M059J (cell line): ENCODE measurements at places on chromosomes 2 and 18.
A peak's percentile ranks its signal among the peaks of the same experiment; 100 is the strongest.

GRCh38 chr2:47535996-47536395, 133.0 kb downstream of the MSH2 start:
- peak; percentile 39 for DNase-seq

DNA sequence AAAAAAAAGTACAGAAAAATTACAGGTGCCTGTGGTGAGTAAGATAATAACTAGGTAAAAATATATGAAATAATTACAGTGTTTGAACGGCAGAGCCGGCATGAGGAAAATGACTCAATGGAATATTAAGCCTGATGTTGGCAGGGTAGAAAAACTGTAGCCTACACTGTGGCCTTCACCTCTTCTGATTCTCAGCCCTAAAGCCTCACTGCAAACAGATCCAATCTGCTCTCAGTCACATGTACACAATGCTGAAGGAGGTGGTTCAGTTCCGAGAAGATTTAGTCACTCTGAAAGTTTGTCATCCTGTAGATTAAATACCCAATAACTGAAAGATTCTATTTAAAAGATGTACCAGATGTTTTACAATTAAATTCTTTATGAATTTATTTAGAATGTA, 66.9 kb upstream of the MAP3K20 start:
- no peak for DNase-seq

GRCh38 chr2:108917526-108917925, 71.5 kb downstream of the EDAR start:
- DNase-seq: no peak

GRCh38 chr2:169237286-169237685, 125.0 kb downstream of the LRP2 start:
- DNase-seq: no peak

GRCh38 chr2:170468557-170468956, 246.6 kb upstream of the SP5 start:
- DNase-seq: no peak

GRCh38 chr18:38491195-38491594, 925.6 kb upstream of the CELF4 start:
- DNase-seq: no peak
